ENCODE measurements at places on chromosomes 11 and 22.

DNA sequence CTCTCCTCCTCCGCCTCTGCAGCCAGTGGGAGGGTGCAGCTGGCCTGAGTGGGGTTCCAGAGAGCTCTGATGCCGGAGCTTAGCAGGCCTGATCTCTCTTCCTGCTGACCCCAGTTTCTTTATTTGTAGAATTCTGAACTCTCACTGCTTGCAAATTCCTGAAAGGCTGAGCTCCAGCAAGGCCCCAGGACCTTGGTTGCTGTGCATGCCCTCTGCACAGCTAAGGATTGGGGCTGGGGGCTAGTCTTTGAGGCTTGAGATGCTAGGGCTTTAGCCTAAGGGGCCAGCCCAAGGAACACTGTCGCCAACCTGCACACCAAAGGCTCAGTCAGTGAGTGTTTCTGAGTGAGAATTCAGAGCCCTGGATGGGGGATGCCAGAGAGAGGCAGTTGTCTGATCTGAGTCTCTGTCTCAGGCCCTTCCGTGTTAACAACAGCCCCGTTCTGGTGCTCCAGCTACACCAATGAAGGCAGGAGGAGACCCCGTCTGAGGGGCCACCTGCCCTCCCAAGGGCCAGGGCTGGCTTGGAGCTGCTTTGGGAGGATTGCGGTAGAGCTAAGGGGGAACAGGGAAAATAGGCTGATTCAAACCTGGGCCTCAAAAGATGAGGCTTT is 106.0 kb upstream of the LMO1 start:
- DNase-seq = no peak

DNA sequence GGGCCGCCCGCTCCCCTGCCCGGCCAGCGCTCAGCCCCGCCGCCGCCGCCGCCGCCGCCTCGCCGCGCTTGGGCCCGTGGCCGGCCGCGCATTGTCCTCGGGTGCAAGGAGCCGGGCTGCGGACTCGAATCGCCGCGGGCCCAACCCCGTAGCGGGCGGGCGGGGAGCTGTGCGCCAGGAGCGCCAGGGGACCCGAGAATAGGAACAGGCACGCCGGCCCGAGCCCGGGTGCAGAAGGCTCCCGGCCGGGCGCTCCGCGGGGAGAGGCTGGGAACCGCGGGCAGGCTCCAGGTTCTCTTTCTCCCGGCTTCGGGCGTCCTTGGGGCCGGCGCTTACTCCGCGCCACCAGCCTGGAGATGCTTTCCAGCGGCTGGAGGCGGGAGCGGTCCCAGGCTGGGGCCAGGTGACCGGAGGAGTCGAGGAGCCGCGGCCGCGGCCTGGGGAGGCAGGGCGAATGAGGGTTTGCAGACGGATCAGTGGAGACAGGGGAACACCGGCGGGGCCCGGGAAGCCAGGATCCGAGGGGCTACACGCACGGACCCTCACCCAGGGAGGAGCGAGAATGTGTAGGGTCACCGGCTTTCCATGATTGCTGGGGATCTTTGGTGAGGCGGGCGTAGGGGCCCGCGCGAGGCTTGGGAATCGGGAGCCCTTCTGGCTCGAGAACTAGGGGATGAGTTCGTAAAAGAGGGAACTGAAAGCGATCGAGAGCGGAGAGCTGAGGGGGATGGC is 726 bp downstream of the PKNOX2 start:
- no peak for DNase-seq

- DNase-seq = no peak
Observed at GRCh38 chr11:35147235-35147634, 8.3 kb downstream of the CD44 start.

GRCh38 chr11:3840004-3840869 is 522 bp downstream of the RHOG start:
- DNase-seq = no peak

- DNase-seq = no peak
Observed at GRCh38 chr22:50570861-50571260, 7.4 kb downstream of the CPT1B start.

DNA sequence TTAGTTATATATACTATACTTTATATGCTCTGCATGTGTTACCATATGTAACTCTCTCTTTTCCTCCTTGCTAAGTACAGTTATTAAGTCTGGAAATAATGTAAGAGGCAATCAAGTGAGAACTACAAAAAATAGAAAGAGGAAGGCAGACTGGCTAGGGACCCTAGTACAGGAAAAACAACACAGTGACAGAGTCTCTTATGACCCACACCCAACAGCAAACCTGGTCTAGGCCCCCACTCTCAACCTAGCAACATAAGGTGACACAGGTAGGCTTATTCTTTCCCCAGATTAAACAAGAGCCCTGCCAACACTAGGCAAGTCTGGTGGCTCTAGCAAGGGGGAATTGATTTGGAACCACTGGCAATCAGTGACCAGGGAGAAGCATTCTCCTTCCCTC is 116.1 kb downstream of the CYP2R1 start:
- no peak for DNase-seq

DNA sequence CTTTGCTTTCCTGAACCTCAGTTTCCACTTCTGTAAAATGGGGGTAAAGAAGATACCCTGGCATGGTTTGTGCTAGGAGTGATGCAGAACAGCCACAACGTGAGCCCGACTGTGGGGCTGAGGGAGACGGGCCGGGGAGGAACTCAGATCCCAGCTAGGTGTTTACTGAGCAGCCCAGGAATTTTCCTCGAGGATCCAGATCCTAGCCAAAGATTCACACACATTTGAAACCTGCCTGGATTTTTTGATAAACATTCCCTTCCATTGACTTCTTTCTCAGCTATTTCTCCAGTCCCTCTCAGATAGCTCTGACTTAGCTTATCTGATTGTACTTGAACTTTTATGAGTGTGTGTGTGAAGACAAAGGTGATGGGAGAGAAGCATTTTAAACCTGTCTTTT is 98.0 kb downstream of the KIAA1671 start:
- DNase-seq = no peak

DNA sequence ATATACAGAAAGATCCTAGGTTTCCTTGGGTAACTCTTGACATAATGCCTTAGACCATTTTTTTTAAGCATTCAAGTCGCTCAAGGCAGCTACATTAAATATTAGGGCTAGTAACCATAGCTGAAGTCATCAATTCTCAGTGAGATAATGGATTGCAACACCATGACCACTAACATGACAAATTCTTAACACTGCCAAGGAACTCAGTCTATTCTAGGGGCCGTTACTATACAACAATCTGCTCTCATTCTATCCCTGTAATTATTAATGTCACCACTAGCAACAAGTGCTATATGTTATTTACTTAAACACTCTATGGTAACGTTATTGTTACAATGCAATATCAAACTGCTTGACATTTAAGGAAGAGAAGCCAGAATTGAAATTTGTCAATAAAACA is 3.2 kb upstream of the STK33 start:
- peak; percentile 35 for DNase-seq

DNA sequence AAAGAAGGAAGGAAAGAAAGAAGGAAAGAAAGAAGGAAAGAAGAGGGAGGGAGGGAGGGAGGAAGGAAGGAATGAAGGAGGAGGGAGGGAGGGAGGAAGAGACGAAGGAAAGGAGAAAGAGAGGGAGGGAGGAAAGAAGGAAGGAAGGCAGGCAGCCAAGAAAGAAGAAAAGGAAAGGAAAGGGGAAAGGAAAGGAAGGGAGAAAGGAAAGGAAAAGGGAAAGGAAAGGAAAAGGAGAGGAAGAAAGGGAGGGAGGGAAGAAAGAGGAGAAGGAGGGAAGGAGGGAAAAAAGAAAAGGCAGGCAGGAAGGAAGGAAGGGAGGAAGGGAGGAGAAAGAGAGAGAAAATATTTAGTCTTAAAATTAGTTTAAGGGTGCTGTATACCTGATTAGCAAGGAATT is 704.1 kb downstream of the LUZP2 start:
- no peak for DNase-seq

DNA sequence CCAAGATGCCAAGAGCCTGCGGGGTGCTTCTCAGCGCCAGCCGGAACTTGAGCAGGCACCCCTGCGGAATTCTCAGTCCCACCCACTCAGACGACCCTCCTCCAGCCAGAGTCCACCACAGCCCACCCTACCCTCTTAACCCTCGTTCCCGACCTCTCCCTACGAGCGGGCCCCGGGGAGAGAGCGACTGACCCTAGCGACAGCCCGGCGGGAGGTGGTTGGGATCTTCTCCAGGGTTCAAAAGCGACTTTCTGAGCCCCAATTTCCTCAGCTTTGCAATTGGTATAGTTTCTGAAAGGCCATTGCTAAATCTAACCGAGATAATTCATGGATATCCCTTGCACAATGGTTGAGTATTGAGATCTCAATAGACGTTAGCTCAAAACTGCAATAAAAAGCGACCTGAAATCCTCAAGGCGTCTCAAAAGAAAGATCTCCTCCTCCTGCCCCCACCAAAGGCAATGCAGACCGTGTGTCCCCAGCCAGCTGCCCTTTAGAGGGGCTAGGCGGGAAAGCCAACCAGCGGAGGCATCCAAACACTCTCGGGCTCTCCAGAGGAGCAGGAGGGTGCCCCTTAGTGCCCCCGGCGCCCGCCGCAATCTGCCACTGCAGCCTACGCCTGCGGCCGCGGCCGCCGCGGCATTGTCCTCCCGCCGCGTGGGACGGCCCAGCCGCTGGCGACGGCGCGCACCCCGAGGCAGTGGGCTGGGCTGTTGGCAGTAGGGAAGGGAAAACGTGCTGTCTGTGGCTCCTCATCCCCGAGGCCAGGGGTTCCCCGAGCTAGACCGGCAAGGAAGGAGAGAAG is 1.5 kb upstream of the SLC6A5 start:
- DNase-seq = no peak

DNA sequence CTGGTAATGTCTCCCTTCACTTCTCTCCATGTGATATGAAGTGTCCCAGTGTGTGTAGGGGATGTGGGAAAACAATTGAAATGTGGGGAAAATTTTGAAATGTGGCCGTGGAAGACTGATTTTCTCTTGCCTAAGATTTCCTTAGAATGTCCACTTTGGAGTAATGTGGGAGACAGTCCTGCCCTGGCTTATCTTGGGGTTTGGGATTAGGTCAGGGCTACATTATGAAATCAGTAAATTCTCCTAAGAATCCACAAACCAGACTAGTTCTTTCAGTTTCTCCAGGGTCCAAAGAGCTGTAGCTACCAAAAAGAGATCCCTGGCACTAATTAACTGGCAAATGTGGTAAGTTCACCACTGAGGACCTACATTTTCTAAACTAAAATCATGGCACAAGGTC is 22.8 kb downstream of the YPEL4 start:
- no peak for DNase-seq

GRCh38 chr11:72363112-72363511 is 71.2 kb downstream of the CLPB start:
- DNase-seq = no peak

GRCh38 chr11:84870486-84870885 is 756.7 kb downstream of the DLG2 start:
- no peak for DNase-seq

DNA sequence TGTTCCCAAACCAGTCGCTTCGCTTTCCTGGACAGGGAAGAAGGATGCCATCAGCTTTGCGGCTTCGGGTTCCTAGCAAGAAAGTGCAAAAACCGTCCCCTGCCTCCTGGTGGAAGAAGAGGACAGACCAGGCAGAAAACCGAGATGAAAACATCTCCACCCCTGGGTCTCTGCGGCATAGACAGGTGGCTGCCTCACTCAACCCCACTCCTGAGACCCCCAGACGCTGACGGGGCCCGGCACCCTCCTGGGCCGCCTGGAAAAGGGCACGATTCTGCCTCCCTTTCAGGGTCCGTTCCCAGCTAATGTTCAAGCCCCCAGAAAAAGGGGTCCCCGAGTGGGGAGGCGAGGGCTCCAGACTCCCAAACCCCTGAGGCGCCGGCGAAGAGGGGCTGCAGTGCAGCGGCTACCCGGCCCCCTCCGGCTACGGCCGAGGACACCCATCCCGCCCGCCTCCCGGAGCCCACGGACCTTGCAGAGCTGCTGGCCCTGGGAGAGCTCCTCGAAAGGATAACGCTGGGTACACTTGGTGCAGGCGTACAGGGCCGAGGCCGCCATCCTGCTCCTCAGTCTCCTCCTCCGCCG is 569 bp downstream of the FAM76B start:
- peak; percentile 23 for DNase-seq

GRCh38 chr11:104484804-104485554 is 321.0 kb upstream of the PDGFD start:
- DNase-seq = no peak

DNA sequence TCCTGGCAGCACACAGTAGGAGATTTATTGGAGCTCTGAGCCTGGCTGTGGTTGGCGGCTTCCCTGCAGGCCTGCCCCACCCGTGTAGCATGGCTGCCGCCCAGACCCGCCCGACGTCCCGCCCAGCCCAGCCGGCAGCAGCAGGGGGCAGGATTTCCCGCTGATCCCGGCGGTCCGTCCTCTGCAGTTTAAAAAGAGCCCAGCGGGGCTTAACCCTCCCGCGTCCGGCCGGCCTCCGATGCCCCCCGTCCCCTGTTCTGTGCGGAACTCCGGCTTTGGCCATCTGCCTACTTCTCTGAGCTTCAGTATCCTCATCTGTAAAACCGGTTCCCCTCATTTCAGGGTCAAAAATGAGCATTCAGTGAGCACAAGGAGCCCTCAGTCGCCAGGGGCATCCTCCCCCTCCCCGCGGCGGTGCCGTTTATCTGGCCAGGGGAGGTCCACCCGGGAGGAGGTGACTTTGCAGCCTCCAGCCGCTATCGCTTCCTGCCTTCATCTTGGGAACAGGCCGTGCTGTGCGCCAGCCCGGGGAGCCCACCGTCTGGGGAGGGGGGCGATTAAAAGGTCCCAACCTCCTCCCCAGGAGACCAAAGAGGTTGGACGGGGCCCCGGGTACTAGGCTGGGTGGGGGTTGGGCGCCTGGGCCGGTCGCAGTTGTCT is at the start of gene GAS2L1:
GAS2L1 (plus strand) TSS at position 476 of the 660 bp plus-strand sequence. CDS start 1,456 bp downstream, outside the sequence.
- DNase-seq = no peak

DNA sequence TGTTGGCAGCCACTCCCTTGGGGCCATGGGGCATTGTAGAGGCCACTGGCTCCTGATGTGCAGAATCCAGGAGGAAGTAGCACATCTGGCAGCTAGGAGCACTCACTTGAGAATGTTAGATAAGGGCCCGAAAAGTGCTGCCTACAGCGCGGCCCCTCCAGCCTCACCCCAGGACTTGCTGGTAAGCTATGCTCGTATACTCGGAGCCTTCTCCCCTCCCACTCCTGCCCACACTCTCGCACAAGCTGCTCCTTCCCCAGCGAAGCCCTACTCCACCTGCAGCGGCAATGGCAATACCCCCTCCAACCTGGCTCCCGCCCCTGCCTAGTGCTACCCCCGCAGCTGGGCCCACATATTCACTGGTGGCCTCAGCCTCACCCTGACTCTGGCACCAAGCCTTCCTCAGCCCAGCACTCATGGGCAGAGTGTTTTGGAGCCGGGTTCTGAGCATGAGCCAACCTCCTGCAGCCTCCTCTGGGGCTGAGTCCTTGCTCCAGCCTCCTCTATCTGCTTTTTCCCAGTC is 47.7 kb downstream of the PDE2A start:
- no peak for DNase-seq

GRCh38 chr11:34052036-34052607 is 591 bp downstream of the CAPRIN1 start:
- DNase-seq = peak; percentile 48

DNA sequence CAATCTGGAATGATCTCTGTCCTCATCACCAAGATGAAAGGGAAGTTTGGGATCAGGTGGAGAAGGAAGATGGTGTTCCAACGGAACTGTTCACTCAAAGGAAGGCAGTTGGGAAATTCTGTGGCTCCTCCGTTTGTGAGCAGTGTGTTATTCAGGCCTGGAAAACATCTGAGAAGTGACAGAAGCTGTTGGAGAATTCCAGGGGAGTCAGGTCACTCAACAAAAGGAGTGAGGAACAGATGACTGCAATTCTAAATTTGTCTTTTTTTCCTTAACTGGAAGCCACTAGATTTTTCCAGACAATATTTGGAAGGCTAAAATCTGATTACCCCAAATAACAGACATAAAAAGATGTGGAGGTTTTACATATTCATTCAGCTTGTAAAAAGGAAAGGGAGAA is 107.8 kb downstream of the CD44 start:
- DNase-seq = no peak

- no peak for DNase-seq
Observed at GRCh38 chr22:20949698-20950183, 17.3 kb upstream of the AIFM3 start.

Data from astrocyte of the cerebellum (primary cell).